Activated CD4-positive, alpha-beta T cell treated with anti-CD3 and anti-CD28 coated beads, Interleukin-2, amount 50 U/mL, for 48 hours (primary cell): ENCODE measurements at places on chromosomes 6 and 20.

DNA sequence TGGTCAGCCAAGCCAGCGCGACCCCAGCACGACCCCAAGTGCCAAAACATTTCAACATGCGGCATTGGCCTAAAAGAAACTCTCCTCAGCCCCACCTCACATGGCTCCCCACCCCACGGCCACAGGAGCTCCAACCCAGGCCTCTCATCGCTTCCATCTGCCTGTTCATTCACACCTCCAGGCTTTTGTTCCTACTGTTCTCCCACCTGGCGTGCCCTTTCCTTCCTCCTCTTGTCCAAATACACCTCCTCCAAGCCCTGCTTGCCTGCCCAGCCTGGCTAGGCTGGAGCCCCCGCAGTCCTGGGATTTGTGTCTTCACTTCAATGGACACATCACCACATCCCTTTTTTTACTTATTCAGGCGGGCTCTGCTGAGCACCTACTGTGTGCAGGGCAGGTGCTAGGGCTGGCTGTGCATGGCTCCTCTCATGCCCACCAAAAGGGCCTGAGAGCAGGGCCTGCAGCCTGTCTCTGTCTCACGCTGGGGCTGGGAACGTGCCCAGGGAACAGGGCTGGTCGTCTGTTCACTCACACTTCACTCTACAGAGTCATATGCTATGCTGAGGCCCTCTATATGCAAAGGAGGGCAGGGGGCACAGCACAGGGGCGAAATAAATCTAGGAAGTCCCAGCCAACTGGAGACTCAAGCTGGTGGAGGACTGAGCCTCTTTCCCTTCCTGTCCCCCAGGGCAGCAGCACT lies 61.1 kb downstream of the GRM4 start:
- DNase-seq = no peak

- no peak for DNase-seq
Measured at GRCh38 chr6:26028746-26029569, 58.3 kb upstream of the HFE start.

DNA sequence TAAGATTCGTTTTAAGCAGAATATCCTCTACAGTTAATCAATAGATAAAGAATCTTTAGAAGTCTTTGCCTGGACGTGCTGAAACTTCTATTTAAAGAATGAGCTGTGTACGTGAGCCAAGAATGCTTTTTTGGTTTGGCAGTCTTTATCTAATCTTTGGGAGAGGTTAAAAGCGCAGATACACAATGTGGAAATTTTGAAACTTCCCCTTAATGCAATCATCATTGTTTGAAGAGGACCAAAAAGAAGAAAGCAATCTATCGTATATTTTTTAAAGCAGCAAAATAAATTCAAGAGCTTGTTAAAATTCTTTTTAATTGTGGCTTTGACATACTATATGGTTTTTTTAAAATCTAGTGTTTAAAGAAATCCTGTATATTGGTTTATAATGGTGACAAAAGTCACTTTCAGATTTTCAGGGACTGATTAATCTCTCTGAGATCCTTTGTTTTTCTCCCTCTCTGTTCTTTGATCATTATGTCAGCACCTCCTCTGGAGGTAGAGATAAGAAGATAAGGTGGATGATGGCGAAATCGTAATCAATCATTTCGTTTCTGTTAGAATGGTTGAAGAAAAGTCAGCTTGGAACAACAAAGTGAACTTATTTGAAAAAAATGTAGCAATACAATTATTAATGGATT lies 92.1 kb upstream of the FAM184A start:
- no peak for DNase-seq

DNA sequence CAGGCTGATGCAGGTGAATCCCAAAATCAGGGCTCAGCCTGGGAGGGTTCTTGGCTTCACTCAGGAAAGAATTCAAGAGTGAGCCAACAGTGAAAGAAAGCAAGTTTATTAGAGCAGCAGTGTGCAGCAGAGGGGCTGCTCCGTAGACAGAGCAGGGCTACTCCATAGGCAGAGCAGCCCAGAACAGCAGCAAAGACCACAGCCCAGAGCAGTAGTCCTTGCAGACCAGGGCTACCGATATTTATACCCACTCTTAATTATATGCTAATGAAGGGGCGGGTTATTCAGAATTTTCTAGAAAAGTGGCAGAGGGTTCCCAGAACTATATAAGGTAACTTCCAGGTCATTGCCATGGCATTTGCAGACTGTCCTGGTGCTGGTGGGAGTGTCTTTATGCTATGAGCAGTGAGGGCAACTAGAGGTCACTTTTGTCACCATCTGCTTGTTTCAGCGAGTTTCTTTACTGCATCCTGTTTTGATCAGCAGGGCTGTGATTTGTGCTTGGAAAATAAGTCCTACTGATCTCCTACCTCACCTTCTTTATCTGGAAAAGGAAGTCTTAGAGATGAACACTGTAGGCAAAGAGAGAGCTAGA lies 39.8 kb upstream of the PTPN1 start:
- DNase-seq = no peak

DNA sequence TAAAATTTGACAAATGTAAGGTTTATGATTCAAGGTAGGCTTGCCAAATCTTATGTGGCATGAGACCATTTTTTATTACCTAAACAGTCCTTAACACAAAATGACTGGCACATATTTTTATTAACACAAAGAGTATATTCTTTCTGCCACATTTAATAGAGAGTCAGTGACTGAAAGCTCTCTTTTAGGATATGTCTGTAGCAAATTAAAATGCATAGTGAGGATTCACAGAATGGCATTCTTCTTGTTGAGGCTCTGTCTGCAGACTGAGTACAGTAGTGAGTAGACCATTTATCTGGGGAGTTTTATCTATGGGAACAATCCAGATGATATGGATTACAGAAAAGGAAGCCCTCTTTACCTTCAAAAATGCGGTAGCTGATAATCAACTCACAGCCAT lies 56.5 kb downstream of the HAO1 start:
- DNase-seq = no peak

- peak; percentile 19 for DNase-seq
Measured at GRCh38 chr6:159788276-159788675, 1.1 kb downstream of the TCP1 start.

DNA sequence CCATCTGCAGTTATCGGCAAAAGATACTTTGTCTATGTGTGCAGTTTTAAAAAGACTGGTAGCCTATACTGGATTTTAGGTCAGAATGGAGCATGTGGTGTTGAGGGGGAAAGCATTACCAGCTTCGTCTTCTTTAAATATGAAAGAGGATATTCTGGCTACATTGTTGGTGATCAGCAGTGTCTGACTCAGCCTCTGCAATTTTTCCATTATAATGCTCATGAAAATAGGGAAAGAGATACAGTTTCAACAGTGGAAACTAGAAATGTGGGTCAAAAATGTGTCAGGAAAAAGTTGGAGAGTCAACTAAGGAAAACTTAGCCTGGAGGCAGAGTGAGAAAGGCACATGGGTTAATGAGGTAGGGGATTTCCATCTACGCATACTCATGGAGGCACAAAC lies 45.2 kb downstream of the HDGFL1 start:
- no peak for DNase-seq

DNA sequence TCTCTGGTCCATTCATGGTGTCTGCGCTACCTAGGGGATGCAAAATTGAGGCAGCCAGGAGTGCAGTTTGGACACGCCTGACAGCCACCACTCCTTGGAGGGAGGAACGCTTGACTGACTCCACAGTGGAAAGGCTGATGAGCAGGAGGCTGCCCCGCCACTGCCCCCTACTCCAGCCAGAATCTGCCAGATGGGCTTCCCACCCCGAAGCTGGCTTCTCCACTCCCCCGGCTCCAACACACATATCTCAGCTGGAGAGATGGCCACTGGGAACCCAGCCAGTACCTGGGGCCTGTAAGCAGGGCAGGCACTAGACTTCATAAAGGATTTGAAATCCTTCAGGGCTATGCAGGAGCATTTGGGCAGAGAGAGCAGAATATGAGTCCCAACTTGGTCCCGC lies 51.4 kb upstream of the BLCAP start:
- DNase-seq = no peak

GRCh38 chr6:167722634-167723309 lies 103.9 kb upstream of the AFDN start:
- DNase-seq = no peak

DNA sequence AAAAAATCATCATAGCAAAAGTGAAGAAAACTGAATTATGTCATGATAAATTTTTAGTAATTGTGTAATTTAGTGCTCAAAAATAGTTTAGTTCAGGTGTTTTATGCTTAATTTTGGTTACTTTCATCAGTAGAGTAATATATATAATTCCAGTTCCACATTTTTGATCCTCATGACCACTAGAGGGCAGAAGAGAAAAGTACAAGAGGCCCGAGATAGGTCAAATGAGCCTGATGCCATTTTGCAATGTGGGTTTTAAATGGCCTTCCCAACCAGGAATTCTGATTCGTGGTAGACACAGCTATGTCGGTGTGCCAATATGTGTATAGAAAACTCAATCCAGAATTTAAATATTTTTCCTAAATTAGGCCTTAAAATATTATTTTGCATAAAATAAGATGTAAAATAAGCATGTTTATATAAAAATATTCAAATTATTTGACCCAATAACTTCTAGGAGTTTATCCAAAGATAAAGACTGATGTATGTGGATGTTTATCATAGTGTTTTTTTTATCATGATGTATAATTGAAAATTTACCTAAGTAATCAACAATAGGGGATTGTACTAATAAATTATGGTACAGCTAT lies 159.7 kb upstream of the RPS6KA2 start:
- DNase-seq = no peak

DNA sequence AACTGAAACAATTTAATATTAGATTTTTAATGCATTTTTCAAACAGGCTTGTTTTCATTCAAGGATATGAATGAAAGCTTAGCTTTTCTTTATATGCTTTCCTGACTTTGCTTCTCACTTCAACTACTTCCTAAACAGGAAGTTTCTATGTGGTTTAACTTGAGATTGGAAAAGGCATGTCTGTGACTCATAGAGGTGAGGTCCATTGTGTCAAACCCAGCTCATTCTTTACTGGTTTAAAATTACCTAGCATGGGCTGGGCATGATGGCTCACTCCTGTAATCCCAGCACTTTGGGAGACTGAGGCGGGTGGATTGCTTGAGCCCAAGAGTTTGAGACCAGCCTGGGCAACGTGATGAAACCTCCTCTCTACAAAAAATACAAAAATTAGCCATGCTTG lies 34.4 kb downstream of the EFHC1 start:
- DNase-seq = no peak

- no peak for DNase-seq
Measured at GRCh38 chr6:159116343-159116742, 52.9 kb upstream of the FNDC1 start.

DNA sequence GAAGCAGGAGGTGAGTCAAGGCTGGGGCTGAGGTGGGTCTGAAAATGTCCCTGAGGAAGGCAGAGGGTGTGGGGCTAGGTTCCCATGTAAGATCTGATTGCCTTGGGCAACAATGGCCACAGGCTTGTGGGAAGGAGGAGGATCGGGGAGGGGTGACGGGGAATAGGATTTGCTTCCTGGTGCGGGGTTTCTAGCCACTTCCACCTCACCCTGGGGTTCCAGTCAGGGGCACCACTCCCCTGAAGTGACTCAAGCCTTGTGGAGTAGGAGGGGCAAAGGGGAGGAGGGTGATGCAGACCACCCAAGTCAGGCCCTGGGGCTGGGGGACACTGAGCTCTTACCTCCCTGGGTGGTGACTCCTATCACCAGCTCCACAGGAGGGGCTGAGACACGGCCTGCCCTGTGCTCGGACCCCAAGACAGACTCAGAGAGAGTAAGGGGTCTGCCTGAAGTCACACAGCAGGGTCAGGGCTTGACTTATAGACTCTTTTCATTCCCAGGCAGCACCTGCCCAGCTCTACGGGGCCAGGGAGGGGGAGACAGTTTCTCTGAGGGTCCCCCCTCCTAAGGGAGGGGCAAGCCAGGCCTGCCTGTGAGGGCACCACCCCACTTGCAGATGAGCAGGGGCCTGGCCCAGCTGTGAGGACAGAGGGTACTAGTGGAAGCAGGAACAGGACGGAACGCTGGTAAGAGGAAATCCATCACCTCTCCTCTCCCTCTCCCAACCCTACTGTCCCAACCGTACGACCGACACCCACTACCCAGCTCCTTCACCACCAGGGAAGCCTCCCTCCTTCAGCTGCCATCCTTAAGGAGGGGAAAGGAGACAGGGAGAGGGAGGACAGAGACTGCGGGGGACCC lies 12.4 kb upstream of the SPDEF start:
- DNase-seq = no peak

- no peak for DNase-seq
Measured at GRCh38 chr20:63627751-63628245, 897 bp upstream of the GMEB2 start.

GRCh38 chr6:39415482-39415881 lies 93.0 kb upstream of the KCNK16 start:
- DNase-seq = no peak

DNA sequence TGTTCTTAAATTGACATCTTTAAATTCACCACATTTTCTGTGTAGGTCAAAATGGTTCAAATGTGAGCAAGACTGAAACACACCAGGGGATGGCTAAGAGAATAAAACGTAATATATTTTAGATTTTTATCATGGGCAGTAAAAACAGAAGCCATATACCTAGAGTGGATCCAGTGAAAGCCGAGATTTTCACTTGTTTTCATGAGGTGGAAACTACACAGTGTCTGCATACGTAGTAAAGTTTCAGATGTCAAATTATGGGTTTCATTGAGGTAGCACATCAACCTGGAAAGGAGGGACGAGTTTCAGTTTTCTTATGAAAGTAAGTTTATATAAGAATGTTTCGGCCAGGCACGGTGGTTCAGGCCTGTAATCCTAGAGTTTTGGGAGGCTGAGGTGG lies 25.9 kb downstream of the METTL24 start:
- no peak for DNase-seq

DNA sequence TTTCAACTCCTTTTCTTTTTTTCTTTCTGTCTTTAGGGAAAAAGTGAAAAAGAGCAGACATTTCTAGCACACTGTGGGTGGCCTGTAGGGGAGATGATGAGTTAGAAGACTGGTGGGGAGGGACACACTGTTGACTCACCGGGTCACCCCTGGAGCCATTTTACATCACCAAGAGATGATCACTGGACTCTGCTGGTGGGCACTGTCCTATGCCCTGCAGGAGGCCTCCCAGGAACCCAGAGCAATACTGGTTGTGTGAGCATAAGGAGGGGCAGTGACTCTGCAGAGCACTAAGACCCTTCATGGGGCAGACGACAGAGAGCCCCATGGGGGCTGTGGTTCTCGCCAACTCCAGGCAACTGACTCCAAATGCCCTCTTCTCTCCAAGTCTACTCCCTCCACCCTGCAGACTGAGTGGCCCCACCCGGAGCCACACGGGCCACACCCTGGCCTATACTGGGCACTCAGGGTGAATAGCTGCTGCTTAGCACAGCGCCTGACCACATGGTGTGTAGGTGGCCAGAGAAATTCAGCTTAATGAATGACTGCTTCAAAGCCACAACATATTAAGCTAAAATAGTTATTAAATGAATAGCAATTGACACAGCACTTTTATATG lies 177.5 kb downstream of the CDC5L start:
- DNase-seq = no peak
